ENCODE measurements at places on chromosomes 13 and 19.

GRCh38 chr13:46313024-46313423 is 74.0 kb downstream of the RUBCNL start:
- DNase-seq = no peak

- peak; percentile 93 for DNase-seq
These were observed 4.4 kb downstream of the FUZ start for GRCh38 chr19:49808711-49809159.

DNA sequence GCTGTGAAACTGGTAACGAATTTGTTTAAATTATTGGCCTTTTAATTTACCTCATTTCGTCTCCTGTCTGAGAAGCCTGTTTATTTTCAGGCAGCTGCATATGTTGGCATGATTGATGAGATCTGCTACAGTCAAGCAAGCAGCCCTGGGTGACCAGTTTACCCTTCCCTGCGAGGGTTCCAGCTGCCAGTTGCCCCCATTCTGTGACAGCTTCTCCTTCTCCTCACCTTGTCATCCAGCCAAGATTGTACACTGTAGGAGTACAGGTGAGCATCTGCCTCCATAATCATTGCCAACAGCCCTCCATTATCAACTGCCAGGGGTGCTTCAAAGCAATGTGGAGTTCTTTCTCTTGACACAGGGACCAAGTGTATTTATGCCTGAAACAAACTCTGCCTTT is 1979.9 kb upstream of the PRR20A start:
- DNase-seq = no peak

DNA sequence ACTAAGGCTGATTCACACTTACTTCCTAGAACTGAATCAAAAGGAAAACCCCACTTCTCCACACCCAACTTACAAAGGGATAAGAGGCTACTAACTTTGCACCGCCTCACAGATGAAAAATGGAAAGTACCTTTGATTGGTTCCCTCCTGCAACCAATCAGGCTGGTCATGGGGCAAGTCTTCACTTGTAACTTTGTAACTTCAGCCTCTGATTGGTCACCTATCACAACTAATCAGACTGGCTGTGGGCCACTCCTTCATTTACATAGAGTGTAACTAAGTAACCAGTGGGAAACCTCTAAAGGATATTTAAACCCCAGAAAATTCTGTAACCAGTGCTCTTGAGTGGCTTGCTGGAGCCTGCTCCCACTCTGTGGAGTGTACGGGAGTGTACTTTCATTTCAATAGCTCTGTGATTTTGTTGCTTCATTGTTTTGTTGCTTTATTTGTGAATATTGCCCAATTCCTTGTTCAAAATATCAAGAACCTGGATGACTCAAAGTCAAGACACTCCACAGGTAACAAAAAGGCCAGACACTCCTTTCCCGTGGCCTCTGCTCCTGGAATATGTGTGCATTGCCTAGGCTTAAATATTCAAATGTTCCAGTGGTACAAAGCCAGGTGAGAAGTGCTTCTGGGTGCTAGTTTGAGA is 50.5 kb downstream of the RFC3 start:
- DNase-seq = no peak

DNA sequence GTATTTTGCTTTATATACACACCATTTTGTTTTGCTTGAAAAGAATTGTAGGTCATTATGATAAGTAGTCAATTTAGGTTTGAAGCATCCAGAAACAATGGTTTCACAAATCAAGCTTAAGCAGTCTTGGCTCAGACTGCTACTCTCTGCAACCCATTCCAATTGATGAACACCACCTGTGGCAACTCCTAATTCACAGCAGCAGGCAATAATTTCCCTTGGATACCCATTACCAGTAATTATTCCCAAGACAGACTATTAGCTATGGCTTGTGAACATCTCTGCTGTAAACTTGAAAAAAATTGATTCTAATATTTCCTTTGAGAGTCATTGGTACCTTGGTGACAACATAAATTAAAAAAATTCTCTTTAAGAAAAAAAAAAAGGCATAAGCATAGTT is 299.3 kb upstream of the SLITRK6 start:
- no peak for DNase-seq

DNA sequence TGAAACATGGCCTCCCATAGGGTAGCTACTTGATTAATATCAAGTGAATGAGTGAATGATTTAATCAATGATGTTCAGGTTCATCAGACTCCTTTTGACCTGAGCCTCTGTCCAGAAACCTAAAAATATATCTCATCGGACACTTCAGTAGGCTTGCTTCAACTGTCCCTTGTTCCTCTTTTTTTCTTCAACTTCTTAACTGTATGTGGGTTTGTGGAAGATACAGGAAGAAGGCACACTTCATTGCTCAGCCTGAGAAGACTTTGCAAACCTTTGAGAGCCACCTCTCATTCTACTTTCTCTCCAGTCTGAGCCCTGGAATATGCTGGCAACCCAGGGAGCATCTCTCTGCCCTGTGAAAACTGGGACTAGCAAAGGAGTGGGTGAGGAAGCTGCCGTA is 557.0 kb downstream of the FGF9 start:
- DNase-seq = no peak

GRCh38 chr13:103006641-103007426 is 59.4 kb downstream of the SLC10A2 start:
- no peak for DNase-seq

- DNase-seq = no peak
These were observed 859.1 kb downstream of the SLITRK6 start for GRCh38 chr13:84940167-84940566.

DNA sequence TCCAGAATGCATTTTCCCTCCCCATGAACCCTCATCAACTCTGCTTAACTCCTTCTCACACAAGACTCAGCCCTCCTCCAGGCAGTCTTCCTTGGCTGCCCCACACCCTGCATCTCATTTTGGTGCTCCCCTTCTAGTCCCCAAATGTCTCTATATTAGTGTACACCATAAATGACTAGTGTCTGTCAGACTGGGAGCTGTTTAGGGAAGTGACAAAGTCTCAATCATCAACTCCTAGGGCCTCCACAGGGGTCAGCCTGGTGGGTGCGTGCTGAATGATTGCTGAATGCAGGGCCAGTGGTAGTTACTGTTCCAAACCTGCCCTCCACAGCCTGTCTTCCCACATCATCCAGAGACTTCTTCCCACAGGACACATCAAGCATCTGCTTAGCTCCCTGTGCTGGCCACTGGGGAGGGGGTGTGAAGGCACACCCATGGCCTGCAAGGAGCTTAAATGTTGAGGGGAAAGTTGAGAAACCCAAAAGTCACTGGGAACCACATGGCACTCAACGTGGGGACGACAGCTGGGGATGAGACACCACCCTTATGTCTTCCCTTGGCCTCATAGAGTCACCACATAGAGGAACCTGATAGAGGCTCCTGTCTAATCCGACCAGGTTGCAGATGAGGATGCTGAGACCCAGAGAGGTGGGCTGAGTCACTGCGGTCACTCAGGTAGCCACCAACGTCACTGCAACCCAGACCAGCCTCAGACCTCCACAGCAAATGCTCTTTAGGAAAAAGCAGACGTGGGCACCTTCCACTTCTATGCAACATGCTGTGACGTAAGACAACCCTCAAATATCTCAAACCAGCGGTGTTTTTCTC is 79.3 kb upstream of the TM9SF2 start:
- DNase-seq = no peak

- DNase-seq = no peak
These were observed 94.7 kb upstream of the RAP2A start for GRCh38 chr13:97339019-97339987.

Data from pancreas (tissue), 10 donors.